PC-9 (cell line): ENCODE measurements at places on chromosomes 6 and 20. TPM values are rescaled to one million over a fixed set of nuclear protein-coding genes. Genes with fewer than 3 reads are reported as not detected.
A peak's percentile ranks its signal among the peaks of the same experiment; 100 is the strongest.

DNA sequence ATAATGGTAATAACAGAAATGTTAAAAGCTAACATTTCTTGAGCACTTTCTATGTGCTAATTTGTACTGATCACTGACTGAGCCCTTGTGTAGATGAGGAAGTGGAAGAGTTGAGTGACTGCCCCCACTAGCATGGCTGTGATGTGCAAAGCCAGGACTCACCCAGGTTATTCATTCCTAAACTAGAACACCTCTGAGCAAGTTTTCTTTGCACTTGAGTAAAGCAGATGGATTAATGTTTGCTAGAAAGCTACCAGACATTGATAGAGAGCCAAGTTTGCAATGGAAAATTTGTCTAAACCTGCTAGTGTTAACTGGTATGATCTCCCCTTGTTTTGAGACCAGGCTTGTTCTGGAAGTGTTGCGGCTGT is 467.4 kb upstream of the PLCB4 start:
- DNase-seq: no peak

DNA sequence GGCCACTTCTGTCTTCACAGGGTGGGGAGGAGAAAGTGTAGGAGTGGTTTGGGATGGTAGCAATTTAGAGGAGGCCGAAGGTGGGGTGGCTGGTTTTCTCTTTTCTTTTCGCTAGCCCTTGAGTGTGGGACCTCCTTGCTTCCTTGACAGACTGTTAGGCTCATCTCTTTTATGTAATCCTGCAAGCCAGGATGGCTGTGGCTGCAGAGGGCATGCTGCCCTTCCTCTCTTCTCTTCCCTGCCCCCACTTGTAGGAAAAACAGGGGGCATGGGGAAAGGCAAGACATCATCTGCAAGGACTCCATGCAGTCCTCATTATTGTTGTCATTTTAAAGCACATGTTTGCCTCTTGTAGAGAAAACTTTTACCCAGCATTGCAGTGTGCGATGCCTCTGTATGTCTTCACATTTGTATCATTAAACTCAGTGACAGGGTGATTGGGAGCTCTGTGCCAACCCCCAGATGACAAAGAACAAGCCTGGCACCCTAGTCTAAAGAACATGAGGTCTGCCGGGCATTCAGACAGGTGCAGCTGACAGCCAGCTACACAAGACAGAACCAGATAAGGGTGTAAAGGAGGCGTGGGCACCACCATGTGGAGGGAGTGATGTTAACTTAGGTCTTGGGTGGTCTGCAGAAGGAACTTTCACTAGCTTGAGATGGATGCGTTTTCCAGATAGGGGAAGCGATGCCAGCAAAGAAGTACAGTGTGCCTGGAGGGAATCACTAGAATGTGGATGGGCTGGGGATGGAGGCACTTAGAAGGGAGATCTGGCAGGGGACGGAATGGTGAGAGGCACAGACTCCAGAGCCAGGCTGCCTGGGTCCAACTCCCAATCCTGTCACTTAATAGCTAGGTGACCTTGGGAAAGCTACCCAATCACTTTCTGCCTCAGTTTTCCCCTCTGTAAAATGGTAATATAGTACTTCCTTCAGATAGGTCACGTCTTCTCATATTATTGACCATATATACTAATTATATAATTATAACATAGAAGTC is 207.6 kb downstream of the TBC1D7 start:
- no peak for DNase-seq

GRCh38 chr20:35908007-35908406 is 46.3 kb downstream of the SCAND1 start:
- no peak for DNase-seq

Gene EDN3
- not detected in 2 replicates for total RNA-seq

DNA sequence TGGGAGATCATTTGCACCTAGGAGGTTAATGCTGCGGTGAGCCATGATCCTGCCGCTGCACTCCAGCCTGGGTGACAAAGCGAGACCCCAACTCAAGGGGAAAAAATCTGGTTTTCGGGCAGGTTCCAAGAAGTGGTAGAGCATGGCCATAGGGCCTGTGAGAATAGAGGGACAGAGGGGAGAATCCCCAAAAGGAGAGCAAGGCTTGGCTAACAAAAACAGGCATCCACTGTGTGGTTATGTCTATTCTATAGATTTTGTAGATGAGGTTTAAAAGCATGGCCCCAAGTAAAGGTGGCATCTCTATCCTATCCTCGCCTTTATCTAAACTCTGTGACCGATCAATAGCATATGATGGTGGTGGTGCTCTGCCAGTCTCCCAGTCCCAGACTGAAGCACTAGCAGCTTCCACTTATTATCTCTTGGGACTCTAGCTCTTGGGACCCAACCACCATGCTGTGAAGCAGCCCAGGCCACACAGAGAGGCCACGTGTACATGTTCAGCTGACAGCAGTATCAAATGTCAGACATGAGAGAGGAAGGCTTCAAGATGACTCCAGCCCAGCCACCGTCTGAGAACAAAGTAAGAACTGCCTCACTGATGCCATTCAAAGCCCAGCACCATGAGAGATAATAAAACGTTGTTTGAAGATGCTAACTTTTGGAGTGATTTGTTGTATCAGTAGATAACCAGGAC is 27.7 kb downstream of the EIF2S2 start:
- DNase-seq: no peak

- no peak for DNase-seq
Observed at GRCh38 chr6:148611213-148611612, 135.6 kb upstream of the UST start.

Gene EPPIN
- not detected in 2 replicates for total RNA-seq

DNA sequence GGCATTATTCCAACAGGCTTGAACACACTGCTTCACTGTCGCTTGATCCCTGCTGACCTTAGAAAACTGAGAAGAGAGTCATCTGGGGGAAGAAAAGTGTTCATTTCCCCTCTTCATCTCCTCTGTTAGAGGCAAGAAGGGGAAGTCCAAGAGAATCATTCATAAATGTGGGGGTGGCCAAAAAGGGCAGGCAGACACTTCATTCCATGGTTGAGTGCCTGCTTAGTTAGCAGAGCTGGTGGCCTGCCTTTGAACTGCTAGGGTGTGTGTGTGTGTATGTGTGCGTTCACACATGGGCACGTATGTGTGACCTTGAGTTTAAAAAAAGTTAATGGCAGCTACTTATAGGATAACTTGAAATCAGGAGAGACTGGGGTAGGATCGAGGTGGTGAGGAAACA is 39.4 kb upstream of the RFPL4B start:
- DNase-seq: no peak

Gene WFDC2
- total RNA-seq: 159 and 185 TPM in 2 replicates

DNA sequence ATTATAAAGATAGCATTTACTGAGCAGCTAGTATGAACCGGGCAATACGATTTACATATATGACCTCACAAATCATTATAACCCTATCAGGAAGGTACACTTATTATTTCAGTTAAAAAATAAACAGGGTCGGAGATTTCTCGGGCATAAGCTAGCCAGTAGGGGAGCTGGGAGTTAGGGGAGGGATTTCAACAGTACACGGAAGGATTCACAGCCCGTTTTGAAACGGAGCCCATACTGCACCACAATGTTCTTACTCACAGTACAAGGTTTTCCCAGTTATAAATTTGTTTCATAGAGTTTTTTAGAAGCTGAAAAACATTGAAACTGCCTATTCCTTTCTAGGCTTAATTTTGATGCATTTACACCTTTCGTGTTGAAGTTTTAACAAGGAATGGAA is 607.1 kb downstream of the HDGFL1 start:
- DNase-seq: no peak

- DNase-seq: peak; percentile 35
Observed at GRCh38 chr20:1876217-1876921, 18.8 kb upstream of the SIRPA start.

DNA sequence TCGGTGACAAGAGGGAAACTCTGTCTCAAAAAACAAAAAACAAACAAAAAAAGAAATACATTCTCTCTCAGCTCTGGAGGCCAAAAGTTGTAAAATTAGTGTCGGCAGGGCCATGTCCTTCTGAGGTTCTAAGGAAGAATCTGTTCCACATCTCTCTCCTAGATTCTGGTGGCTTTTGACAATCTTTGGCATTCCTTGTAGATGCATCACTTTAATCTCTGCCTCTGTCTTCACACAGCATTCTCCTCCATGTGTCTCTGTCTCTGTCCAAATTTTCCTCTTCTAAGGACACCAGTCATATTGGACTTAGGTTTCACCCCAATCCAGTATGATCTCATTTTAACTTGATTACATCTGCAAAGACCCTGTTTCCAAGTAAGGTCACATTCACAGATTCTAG is 9.1 kb downstream of the PPP2R5D start:
- no peak for DNase-seq

Gene MYH7B
- 1.0 and 2.3 TPM in 2 replicates for total RNA-seq

GRCh38 chr20:22411627-22412450 is 172.5 kb downstream of the FOXA2 start:
- peak; percentile 9 for DNase-seq
